ENCODE measurements at places on chromosomes 4 and X.

DNA sequence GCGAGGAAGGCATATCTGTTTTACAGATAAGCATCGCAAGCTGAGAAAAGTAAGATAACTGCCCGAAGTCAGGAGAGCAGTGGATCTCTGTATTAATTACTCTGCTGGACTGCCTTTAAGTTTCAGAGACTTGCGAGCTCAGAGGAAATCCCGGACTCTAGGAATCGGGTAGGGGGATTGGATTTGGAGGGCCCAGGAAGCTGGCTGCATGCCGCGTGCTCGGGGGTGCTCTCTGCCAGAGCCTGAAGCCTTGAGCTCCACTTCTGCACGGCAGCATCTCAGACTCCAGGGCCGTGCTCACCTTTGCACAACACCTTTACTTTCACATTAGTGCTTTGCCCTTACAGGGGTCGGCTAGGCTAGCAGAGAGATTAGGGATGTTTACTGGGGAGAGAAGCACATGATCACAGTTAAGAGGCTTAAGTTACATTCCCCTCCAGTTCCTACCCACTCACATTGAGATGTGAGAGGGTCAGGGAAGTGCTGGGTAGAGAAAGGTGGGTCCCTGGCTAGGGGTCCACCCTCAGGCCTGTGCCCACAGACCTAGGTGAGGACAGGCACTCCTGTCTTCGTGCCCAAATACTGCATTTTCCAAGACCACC, 57.0 kb downstream of the TRIML1 start:
- H3K36me3 ChIP-seq: no peaks in the 10 kb centered on the region
- H3K27ac ChIP-seq: no peak overlapping the region
- H3K4me1 ChIP-seq: no peaks in the 10 kb centered on the region
- peaks cover 5% of the 10 kb centered on the region for H3K27me3 ChIP-seq
- no peak overlapping the region for H3K4me3 ChIP-seq
- no peak for DNase-seq

GRCh38 chrX:149145845-149146285, 359.2 kb downstream of the IDS start:
- no peaks in the 10 kb centered on the region for H3K4me1 ChIP-seq
- no peaks in the 10 kb centered on the region for H3K27me3 ChIP-seq
- H3K36me3 ChIP-seq: no peaks in the 10 kb centered on the region
- H3K27ac ChIP-seq: no peak overlapping the region
- no peak for DNase-seq

DNA sequence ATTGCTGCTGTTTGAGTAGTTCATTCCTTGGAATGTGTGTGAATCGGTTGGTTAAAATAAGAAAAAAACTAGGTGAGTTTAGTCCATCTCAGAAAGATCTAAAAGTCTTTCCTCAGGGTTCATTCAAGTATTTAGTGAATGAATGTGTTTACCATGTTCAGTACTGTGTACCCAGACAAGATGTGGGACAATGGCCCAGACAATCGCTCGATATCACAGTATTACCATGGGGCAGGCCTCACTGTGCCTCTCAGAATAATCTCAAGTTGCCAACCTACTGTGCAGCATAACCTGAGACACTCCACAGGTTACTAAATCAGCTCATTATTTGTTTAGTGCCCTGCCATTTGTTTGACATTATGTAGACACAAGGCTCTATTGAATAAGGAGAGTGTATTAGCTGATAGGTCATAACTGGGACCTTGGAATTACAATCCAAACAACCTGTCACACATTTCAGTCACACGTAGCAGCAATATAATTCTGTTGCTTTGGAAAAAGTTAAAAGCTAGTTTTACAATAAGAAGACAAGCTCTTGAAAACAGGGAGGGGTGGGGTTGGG, 24.9 kb upstream of the AMOT start:
- H3K36me3 ChIP-seq: no peaks in the 10 kb centered on the region
- H3K27ac ChIP-seq: no peak overlapping the region
- DNase-seq: no peak
- H3K27me3 ChIP-seq: no peaks in the 10 kb centered on the region
- H3K4me1 ChIP-seq: no peaks in the 10 kb centered on the region
- no peak overlapping the region for H3K4me3 ChIP-seq

DNA sequence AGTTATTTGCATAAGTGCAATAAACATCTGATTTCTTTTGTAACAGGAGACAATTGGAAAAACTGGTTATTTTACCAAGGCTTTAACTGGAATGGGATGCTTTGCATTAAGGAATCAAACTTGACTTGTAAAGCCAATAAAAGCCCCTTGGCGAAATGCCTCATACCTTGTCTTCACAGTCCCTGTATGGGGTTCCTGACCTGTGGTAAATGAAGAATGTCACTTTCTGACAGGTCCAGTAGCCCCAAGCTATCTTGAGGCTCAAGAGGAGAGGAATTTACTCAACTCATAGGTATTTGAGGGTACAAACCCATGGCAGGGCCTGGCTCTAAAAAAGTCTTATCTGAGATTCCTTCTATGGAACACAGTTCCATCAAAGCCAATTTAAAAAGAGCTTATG, 78.0 kb downstream of the ACOX3 start:
- no peak overlapping the region for H3K4me3 ChIP-seq
- H3K4me1 ChIP-seq: no peaks in the 10 kb centered on the region
- H3K27ac ChIP-seq: no peak overlapping the region
- DNase-seq: no peak
- peaks cover 4% of the 10 kb centered on the region for H3K27me3 ChIP-seq

DNA sequence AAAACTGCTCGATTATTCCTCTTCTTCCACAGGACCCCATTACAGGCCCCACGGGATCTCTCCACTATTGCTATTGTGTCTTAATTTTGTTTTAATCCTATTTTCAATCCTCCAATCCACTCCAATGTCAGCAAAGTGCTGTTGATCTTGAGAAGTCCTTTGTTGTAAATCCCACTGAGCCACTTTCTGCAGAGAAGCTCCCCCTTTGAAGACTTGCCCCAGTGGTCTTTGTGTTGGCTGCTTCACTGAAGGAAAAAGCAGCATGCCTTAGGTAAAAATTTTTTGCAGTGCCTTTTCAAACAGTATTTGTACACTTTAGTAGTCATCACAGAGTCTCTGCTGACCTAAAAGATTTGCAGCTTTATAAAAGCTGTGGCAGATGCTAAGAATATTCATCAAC, 252.0 kb upstream of the SLC7A11 start:
- H3K4me1 ChIP-seq: no peaks in the 10 kb centered on the region
- DNase-seq: no peak

DNA sequence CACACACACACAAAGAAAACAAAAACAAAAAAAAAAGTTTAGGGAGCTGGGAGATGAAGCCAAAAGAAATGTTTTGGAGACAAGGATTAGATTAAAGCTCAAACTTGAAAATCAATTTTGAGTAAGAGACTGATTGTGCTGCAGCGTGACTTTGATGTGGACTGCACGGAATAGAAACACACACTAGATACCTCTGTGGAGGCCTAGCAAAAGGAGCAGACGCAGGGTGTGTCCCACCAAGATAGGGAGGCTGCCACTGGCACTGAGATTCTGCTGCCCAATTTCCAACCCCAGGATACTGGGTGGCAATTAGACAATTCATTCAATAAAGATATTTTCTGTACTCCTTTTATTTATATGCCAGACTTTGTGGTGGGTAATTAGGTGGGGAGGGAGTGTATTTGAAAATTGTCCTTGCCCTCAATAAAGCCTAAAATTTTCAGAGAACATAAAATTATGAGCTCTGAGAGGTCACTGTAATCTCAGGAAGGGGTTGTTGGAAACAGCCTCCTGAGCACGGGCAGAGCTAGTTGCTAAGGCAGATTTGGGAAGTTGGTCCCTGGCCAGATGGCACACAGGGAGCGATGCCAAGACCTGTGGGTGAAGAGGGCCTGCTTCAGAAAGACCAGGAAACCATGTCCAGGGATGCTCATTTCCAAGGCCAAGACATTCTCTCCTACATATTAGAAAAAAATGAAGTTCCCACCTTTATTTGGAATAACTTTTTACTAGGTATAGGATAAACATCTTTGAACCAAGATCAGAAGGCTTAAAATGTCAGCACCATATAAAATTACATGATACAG, 1.9 kb upstream of the PPP3CA start:
- no peak overlapping the region for H3K4me3 ChIP-seq
- H3K4me1 ChIP-seq: peaks cover 17% of the 10 kb centered on the region
- DNase-seq: no peak
- H3K27ac ChIP-seq: no peak overlapping the region
- H3K27me3 ChIP-seq: peaks cover 8% of the 10 kb centered on the region

GRCh38 chrX:40266490-40267333, 169.0 kb upstream of the BCOR start:
- H3K27me3 ChIP-seq: peaks cover 3% of the 10 kb centered on the region
- peaks cover 16% of the 10 kb centered on the region for H3K4me1 ChIP-seq
- no peaks in the 10 kb centered on the region for H3K36me3 ChIP-seq

GRCh38 chr4:62953752-62954151, 1455.5 kb downstream of the TECRL start:
- H3K27me3 ChIP-seq: no peaks in the 10 kb centered on the region
- no peak overlapping the region for H3K4me3 ChIP-seq
- H3K27ac ChIP-seq: no peak overlapping the region
- no peaks in the 10 kb centered on the region for H3K4me1 ChIP-seq
- DNase-seq: no peak

DNA sequence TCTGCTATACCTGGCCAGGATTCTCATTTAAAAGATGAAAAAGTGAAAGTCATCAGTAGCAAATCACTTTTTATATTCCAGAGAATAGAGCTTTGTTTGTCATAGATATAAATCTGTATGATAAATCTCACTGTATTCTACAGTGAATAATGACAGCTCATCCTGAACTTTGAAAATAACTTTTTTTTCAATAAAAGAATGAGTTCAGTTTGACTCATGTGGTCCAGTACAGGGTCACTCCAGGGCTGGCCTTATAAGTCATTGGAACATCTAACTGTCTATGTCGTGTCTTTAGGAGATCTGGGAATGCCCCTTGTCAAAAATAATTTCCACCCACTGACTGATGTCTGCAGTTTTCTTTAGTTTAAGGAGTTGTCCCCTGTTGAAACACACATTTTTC, 18.5 kb upstream of the CXCL8 start:
- no peak for DNase-seq
- H3K4me3 ChIP-seq: no peak overlapping the region
- no peaks in the 10 kb centered on the region for H3K27me3 ChIP-seq
- H3K27ac ChIP-seq: no peak overlapping the region
- H3K4me1 ChIP-seq: no peaks in the 10 kb centered on the region
- no peaks in the 10 kb centered on the region for H3K36me3 ChIP-seq

DNA sequence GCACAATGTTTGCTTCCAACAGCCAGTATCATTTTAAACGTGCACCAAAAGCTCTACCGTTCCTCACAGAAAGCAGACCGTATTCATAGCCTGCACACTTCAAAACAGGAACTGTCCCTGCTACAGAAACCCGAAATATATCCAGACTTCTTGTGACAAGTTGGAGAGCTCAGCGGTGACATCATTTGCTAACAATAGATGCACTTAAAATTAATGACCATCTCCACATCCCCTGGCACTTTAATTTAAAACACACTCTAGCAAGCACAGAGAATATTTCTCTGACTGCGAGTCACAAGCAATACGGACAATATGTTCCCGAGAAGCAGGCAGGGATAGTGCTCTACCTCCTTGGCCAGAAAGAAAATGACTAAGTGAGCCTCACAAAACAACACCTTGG, 2.5 kb downstream of the NYX start:
- H3K27ac ChIP-seq: no peak overlapping the region
- no peak for DNase-seq
- no peaks in the 10 kb centered on the region for H3K4me1 ChIP-seq

DNA sequence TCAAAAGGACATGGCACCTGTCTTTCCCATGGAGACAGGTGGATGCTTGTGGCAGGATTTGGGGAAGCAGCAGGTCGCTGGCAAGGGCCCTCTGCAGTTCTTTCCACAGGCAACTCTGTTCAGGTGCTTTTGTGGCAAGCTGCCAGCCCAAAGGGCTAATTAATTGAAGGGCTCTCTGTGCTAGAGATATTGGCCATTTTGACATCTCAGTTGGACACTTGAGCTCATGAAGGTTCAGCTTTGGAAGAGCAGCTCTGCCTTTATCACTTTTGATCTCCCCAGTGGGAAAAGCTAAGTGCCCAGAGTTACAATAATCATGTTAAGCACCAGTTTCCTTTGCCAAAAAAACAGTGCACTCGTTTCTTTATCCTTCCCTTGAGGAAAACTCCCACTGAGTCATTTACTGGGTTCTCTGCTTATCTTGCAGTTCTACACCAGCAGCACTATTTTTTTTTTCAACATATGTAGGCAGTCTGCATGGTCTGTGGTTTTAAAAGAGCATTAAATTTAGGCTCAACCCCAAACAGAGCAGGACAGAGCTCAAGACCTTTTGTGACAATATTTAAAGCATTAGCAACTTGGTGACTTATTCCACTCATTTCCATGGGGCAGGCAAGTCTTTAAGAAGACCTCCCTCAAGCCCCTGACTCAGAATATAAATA, 336.4 kb upstream of the RASGEF1B start:
- H3K4me3 ChIP-seq: no peak overlapping the region
- no peak overlapping the region for H3K27ac ChIP-seq
- H3K36me3 ChIP-seq: no peaks in the 10 kb centered on the region
- H3K4me1 ChIP-seq: no peaks in the 10 kb centered on the region
- H3K27me3 ChIP-seq: no peaks in the 10 kb centered on the region
- DNase-seq: no peak

DNA sequence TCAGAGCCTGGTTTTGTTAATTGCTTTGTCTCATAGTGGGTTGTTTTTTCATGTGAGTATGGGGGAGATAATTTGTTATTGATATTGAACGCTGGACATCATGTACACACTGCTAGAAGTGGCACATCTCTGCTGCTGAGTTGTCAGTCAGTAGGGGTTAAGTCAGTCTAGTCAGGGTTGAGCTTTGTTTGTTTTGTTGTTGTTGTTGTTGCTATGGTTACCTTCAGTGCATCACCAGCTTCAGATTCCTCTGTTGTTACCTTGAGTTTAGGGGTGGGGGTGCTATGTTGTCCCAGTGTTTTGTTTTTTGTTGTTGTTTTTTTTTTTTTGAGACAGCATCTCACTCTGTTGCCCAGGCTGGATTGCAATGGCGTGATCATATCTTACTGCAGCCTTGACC, 9.9 kb downstream of the YIPF6 start:
- no peak overlapping the region for H3K27ac ChIP-seq
- H3K36me3 ChIP-seq: no peaks in the 10 kb centered on the region
- H3K27me3 ChIP-seq: no peaks in the 10 kb centered on the region
- H3K4me3 ChIP-seq: no peak overlapping the region
- no peak for DNase-seq
- peaks cover 5% of the 10 kb centered on the region for H3K4me1 ChIP-seq

DNA sequence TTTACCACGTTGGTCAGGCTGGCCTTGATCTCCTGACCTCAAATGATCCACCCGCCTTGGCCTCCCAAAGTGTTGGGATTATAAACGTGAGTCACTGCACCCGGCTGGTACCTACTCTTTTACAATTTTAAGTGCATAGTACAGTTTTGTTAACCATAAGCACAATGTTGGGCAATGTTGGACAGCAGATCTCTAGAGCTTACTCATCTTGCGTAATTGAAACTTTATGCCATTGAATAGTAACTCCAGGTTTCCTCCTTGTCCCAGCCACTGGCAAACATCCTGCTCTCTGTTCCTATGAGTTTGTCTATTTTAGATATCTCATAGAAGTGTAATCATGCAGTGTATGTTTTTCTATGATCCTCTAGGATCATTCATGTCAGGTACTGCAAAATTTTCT, 9.3 kb upstream of the CPE start:
- DNase-seq: no peak
- H3K4me1 ChIP-seq: no peaks in the 10 kb centered on the region

Measured in T-cell (primary cell).